Cardiac muscle cell (in vitro differentiated cells and primary cell): ENCODE measurements at places on chromosomes 6 and 20.

GRCh38 chr6:48048451-48049146 lies 62.4 kb downstream of the PTCHD4 start:
- no peak for DNase-seq

DNA sequence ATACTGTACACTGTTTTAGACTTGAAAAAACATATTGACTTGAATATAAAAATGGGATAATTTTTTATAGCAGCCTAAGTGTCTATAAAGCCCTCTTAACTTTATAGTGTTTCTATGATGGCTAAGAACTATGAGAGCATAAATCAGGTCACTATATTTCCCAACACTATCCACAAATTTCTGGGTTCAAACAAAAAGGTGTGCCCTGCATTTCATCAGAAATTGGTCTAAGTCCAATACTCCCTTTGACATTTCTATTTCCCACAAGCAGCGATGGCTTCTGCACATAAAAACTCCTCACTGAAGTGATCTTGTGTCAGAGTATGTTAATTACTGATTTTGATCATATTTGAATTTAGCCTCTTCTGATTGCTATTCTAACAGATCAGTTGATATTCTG lies 143.9 kb downstream of the WDR27 start:
- no peak for DNase-seq

DNA sequence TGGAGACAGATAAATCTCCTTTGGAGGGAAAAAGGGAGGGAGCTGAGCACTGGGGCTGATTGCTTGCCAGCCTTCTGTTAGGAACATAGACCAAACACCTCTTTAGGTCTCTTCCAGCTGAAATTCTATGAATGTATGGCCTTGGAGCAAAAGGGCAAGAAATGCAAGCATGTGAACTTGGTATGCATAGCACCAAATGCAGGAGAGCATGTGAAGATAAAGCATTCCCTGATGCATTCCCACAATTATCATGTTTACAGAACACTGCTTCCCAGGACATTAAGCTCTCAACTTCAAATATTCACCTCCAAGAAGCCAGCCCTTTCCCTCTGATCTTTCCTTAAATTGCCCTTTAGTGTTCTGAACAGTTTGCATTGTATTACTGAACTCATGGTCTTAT lies 15.6 kb downstream of the RIPOR2 start:
- no peak for DNase-seq

- no peak for DNase-seq
Measured at GRCh38 chr6:8481727-8482126, 46.4 kb upstream of the SLC35B3 start.

DNA sequence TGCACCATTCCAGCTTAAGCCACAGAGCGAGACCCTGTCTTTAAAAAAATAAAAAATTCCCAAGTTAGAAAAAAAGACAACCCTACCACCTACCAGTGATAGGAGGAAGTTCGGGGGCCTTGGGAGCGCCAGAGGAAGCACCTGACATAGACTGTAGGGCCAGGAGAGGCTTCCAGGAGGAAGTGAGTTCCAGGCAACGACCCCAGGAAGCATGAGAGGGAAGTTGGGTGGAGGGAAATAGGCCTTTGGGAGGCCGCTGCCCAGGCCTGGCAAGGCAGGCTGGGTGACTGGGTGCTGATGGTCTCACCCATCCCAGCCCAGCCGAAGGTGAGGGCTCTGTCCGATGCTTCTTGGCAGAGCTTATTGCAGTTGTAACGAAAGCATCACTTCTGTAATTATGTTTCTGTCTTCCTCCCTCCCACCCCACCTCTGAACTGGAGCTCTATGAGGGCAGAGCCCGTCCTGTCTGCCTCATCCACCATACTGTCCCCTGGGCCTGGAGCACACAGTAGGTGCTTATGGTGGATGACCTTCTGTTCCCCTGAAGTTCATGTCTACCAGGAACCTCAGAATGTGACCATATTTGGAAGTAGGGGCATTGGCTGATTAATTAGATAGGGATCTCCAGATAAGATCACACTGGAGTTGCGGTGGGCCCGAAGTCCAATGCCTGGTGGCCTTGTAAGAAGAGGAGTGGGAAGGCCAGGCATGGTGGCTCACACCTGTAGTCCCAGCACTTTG lies 54.1 kb downstream of the UBE2V1 start:
- no peak for DNase-seq

DNA sequence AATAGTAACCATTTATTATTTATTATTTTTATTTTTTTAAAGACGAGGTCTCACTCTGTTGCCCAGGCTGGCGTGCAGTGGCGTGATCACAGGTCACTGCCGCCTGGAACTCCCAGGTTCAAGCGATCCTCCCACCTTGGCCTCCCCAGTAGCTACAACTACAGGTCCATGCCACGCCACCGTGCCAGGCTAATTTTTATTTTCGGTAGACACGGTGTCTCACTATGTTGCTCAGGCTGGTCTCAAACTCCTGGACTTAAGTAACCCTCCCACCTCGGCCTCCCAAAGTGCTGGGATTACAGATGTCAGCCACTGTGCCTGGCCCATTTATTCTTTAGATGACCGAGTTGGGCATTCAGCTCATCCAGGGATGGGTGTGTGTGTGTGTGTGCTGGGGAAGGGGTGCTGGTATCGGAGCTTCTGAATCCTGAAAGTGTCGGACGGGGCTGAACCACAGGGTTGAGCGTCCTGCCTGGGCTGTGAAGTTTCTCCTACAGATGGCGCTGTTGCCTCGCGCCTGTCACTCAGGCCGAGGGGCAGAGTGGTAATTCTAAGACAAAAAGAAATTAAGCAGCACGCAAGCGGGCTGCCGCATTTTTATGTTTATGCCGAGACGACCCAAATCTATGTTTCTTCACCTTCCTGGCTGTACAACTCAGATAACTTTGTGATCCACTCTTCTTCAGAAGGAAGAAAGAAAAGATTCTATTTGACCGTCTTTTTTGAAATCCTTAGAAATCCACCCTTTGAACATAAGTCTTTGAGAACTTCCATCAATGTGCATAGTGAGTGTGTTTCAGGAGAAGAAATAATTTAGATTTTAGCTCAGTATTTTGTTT lies 252.8 kb downstream of the CDH26 start:
- peak; percentile 52 for DNase-seq

- peak; percentile 93 for DNase-seq
Measured at GRCh38 chr6:26183581-26184366, 96.5 kb downstream of the HFE start.

DNA sequence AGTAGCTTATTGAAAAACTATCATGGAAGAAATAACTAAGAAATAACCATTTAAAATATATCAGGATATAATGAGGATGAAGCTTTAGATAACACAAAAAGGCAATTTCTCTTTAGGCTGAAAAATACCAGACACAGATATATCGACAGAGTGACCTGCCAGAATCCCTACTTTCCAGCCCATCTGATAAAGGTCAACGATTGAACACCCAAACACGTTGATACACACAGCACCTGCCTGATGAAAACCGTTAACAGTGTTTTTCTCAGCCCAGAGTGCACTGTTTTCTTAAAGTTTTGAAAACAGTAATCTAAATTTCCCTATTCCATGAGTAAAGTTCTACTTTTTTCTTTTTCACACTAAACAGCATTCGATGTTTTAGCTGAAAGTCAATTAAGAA lies 143.1 kb upstream of the ESR1 start:
- DNase-seq, result no peak

- DNase-seq, result no peak
Measured at GRCh38 chr6:1625794-1626435, 16.2 kb downstream of the FOXC1 start.

DNA sequence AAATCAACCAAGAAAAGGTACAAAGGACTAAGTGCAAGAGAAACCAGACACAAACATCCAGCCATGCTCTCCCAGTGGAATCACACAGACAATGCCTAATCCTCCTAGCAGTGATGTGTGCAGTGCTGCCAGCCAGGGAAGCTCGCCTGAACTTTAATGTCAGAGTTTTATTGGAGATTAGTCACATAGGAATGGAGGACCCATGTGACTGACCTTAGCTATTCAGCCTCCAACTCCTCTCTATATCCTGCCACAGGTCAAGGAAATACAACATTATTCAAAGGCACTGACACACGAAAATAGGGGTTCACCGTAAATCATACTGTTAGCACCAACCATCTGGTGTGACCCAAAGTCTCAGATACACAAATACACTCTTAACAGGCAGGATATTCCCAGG lies 684.6 kb downstream of the DOK5 start:
- DNase-seq, result no peak

- peak; percentile 70 for DNase-seq
Measured at GRCh38 chr6:21754891-21755290, 161.3 kb downstream of the SOX4 start.

DNA sequence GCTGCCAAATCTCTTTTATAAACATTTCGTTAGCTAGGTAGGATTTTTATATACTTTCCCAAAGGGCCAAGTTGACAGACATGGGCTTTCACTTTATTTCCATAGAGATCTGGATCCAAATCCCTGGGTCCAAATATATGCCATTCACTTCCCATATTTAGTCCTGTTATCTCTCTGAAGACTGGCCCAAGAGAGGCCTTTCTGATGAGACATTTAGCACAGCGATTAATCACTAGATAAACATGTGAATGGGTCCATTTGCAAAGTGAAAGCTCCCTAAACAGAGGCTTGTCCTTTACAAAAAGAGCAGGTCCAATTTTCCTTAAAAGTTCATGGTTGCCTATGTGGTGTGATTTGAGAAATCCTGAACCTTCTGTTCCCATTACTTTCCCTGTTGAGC lies 132.6 kb downstream of the TRMT11 start:
- DNase-seq, result no peak

GRCh38 chr6:84804720-84805119 lies 40.3 kb upstream of the TBX18 start:
- DNase-seq, result no peak

GRCh38 chr6:193773-194310 lies 98.4 kb upstream of the DUSP22 start:
- DNase-seq, result no peak

DNA sequence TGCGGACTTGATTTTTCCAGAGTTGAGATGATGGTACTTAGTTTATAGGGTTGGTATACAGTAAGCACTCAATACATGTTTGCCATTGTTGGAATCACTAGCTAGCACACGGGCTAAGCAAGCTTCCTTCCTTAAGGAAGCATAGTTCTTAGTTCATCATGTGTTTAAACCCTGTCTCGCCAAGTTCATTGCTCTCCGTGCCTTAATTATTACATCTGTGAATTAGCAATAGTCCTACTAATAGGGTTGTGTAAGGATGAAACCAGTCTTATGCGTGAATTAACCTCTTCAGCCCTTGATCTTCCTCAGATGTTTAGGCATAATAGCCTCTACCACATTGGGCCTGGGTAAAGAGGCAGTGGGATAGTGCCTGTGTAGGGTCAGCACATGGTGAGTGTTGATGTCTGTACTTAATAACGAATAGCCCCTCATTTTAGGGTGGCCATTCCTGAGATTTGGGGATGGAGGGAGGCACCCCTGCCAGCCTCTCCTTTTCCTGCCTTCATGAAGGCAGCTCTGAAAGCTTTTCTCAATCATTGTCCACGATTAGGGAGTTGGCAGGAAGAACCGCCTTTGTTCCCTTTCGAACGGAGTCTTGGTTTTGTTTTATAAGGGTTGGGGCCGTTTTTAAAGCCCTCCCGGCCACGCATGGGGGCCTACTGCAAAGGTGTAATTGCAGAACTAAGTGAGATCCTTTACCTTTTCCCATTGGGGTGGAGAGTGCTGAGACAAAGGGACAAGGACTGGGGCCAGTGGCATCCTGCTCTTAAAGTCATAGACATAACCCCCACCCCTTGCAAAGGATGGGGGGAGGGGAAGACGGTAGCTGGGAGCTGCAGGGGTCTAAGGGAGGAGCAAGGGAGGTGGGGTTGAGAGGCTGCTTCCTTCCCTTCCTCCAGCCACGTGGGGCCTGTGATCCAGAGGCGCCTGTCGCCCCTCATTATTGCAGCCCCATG lies 2.1 kb downstream of the DNMT3B start:
- no peak for DNase-seq

- DNase-seq, result peak; percentile 23
Measured at GRCh38 chr6:32116674-32117073, 7.5 kb upstream of the TNXB start.

- peak; percentile 29 for DNase-seq
Measured at GRCh38 chr20:9220874-9221547, 152.1 kb downstream of the PLCB4 start.

- DNase-seq, result no peak
Measured at GRCh38 chr6:162817196-162817595, 89.4 kb downstream of the PACRG start.

GRCh38 chr6:149285626-149286025 lies 31.9 kb upstream of the TAB2 start:
- DNase-seq, result no peak

- DNase-seq, result no peak
Measured at GRCh38 chr20:34562641-34563040, 4.1 kb downstream of the MAP1LC3A start.

DNA sequence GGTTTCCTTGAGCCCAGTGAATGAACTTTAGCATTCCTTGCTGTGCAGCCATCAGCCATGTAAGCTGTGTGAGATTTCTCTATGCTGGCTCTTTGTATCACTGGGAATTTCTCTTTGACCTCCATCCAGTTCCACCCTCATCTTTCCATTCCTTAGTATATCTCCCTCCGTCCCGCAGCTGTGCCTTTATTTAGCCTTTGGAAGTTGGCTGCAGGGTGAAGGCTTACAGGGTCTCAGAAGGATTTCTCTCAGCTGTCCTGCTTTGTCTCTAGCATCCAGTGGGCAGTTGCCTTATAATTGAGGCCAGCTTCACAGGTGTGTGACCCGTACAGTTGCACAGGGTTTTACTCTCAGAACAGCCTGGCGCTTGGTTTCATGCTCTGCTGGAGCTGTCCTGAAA lies 144.3 kb downstream of the PXDC1 start:
- DNase-seq, result no peak

- no peak for DNase-seq
Measured at GRCh38 chr6:160174681-160175080, 53.1 kb downstream of the SLC22A1 start.

- no peak for DNase-seq
Measured at GRCh38 chr20:33127422-33128097, 40.4 kb upstream of the BPIFA2 start.

- DNase-seq, result peak; percentile 43
Measured at GRCh38 chr6:169409742-169410312, 156.2 kb upstream of the THBS2 start.

DNA sequence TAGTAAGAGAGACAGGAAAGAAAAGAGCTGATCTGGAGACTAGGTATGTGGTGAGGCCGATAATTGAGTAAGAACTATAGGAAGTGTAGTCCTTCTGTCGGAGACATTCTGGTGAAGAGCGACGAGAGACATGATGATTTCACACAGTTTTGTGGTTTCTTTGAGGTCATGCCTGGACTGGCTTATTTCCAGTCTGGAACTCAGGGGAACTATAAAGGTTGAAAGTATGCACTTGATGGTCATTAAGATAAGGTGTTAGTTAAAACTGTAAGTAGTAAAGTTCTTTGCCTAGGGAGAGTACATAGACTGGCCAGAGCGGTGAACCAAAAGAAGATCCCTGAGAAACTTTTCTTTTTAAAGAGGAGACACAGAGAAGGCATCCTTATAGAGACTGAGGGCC lies 68.8 kb downstream of the RFX6 start:
- no peak for DNase-seq
